ENCODE measurements at places on chromosomes 6 and 20.

GRCh38 chr6:116562019-116562403 lies 8.5 kb downstream of the CALHM4 start:
- DNase-seq: no peak

DNA sequence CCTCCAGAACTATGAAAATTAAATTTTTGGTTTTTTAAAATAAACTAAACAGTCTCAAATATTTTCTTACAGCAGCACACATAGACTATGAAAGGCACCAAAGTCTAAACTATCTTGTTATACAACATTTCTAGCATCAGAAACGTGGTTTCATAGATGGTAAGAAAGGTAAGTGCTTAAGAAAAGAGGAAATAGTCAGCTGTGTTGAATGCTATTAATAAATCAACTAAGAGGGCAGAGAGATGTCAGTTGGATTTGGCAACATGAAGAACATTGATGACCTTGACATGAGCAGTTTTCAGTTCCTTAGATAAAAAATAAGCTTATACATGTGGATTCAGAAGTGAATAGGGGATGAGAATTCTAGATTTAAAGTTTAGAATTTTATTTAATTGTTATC lies 113.6 kb downstream of the RFX6 start:
- no peak for DNase-seq

- no peak for DNase-seq
Measured at GRCh38 chr20:8967641-8968245, 101.1 kb upstream of the PLCB4 start.

DNA sequence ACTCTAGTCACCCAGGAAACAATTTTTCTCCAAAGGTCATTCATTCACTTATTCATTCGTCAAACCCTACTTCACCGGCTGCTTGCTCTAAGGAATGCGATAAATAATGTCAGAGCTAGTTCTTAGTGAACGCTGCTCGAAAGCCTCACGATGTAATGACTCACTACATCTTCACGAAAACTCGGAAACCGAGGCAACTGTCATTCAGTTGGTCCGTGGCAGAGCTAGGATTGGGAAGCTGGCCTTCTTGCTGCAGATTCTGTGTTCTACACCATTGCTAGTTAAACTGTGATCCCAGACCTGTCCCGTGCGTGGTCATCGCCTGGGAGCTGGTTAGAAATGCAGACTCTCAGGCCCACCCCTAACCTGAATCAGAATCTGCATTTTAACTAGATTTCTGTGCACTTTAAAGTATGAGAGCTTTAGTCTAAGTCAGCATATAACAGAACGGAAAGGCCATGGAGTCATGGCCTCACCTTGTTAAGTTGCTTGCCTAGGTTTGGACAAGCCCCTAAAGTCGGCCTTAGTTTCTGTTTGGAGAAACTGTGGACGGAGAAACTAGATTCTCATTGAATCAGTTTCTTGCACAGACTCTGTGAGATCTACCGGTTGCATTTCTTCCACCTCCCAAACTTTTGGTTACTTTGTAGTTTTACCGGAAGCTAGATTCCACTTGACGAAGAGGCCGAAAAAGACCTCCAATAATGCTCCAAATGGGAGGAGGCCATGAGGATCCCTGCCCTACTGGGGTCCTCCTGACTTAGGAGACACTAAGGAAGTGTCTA lies 651 bp upstream of the CCND3 start:
- DNase-seq: no peak

DNA sequence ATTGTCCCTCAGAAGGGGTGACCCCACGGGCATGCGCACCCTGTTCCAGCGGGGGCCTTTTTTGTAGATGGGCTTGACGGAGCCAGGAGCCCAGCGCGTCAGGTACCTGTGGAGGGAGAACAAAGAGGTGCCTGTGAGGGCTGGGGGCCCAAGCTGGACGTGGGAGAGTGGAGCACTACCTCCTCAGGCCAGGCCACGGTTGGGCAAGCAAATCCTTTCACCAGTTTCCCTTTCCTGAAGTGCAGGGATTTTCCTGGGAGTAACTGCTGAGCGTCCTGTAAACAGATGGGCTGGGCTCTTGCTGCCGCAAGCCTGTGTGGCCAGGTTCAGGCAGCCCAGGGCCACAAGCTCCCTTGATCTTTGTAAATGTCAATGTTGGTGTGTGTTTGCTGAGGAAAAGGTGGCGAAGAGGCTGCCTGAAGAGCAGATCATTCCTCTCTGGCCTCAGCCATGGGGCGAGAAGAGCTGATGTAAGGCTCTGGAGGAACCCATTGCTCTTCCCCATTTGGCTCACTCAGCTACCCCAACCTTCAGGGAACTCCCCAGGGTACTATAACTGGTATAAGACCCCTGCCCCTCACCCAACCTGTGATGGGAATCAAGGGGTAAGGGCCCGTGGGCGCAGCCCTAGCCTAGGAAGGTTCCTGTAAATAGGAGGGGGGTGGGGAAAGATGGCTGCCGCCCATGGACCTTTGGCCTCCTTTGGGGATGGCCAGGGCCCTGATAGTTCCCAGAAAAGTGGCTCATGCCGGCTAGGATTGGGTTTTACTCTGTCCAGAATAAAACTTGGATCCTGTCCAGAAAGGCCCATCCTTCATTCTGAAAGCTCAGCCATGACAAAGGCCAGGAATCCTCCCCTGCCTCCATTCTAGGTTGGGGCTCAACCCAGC lies 15.5 kb downstream of the MRPS18A start:
- no peak for DNase-seq

DNA sequence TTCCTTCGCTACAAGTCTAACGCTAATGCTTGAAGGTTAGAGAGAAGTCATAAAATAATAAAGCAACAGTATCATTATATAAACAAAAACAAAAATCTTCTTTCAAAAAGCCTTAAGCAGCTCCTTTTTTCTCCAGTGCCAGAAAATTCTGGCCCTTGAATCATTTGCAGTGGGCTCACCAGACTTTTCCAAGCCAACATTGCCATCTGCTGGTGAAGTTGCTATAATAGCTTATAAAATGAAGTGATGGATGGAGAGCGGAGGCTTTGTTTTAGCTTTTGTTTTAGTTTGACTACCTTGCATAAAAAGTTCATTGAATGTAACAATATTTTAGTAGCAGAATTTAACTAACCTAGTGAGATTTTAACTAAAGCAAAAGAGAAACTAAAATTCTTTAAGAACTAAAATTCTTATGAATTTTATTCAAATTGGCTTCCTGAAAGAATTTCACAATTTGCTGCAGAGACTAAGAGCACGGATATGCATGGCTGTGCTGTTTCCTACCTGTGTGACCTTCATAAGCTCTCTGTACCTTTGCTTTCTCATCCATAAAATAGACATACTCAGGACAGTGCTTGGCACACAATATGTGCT lies 44.8 kb upstream of the SLC2A12 start:
- DNase-seq: peak; percentile 79

DNA sequence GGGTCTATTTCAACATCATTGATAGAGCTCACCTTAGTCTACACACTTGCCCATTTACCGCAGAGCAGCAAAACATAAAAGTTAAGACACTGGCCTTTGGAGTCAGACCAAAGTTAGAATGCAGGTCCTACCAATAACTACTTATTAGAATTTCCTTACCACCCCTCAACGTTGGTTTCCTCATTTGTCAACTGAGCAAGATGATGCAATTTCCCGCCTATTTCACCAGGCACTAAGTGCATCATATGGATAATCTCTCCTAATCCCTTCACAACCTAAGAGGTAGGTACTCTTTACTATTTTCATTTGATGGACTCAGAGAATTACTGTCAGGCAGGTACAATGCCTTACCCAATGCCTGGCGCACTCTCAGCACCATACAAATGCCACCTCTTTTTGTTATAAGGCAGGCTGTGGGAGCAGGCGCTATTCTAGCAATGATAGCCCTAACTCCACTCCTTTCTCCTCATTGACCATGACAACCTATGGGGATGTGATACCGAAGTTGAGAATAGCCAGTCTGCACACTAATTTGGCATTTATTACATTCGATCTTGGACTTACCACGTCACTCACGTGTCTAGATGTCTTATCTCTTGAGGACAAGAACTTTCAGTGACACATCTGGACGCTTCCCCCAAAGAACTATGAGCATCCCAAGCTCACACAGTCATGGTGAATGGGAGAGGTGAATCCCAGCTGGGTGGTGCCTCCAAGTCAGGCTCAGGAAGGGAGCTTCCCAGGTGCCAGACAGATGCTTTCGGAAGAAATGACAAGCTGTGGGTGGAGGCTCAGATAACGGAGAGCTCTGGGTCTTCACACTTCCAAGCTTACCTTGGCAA lies 128.1 kb upstream of the STMND1 start:
- DNase-seq: no peak
